Activated T-helper 17 cell treated with anti-CD3 and anti-CD28 coated beads, Interleukin-2, amount 50 U/mL, for 72 hours (primary cell): ENCODE measurements at places on chromosomes 5 and 9.

- no peak for ATAC-seq
- H3K27me3 ChIP-seq = peaks cover 11% of the 10 kb centered on the region
- no peak overlapping the region for H3K4me3 ChIP-seq
- H3K36me3 ChIP-seq = no peaks in the 10 kb centered on the region
Measured at GRCh38 chr9:4086119-4087090, 213.5 kb downstream of the GLIS3 start.

GRCh38 chr5:93053825-93054224, 527.2 kb downstream of the NR2F1-AS1 start:
- H3K4me3 ChIP-seq = no peak overlapping the region
- no peak overlapping the region for H3K27ac ChIP-seq
- ATAC-seq = no peak
- no peaks in the 10 kb centered on the region for H3K4me1 ChIP-seq

- ATAC-seq = no peak
- H3K4me3 ChIP-seq = no peak overlapping the region
- H3K27me3 ChIP-seq = no peaks in the 10 kb centered on the region
- no peak overlapping the region for H3K27ac ChIP-seq
- H3K36me3 ChIP-seq = no peaks in the 10 kb centered on the region
- peaks cover 5% of the 10 kb centered on the region for H3K4me1 ChIP-seq
Measured at GRCh38 chr9:3415906-3416305, 109.9 kb downstream of the RFX3 start.

GRCh38 chr5:79992891-79993657, 2.0 kb upstream of the MTX3 start:
- H3K27ac ChIP-seq = no peak overlapping the region
- peaks cover 21% of the 10 kb centered on the region for H3K36me3 ChIP-seq
- H3K4me3 ChIP-seq = peak overlapping the region; percentile 82

GRCh38 chr5:153629027-153629895, 138.8 kb downstream of the GRIA1 start:
- no peaks in the 10 kb centered on the region for H3K36me3 ChIP-seq
- ATAC-seq = no peak
- H3K4me1 ChIP-seq = no peaks in the 10 kb centered on the region
- no peak overlapping the region for H3K27ac ChIP-seq

GRCh38 chr5:141855265-141856036, 22.8 kb downstream of the PCDH1 start:
- no peak overlapping the region for H3K27ac ChIP-seq
- peaks cover 11% of the 10 kb centered on the region for H3K27me3 ChIP-seq
- ATAC-seq = no peak
- H3K4me3 ChIP-seq = no peak overlapping the region
- H3K36me3 ChIP-seq = no peaks in the 10 kb centered on the region

DNA sequence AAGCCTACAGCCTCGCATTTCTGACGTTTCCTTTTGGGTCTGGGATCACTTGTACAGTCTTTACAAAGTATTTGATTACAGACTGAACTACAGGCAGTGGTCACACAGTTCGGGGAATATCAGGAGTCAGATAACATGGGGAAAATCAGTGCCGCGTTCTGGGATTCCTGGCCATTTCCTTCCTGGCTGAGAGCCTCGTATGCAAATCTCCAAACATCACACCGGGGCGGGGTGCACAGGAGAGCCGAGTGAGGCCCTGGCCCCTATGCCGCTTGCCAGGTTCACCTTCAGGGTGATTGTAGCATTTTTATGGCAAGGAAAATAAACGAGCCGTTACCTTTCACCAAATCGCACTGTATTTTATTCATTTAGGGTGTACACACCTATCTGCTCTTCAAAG, 29.6 kb upstream of the SLC9A3 start:
- no peak for ATAC-seq
- no peak overlapping the region for H3K27ac ChIP-seq
- H3K27me3 ChIP-seq = peaks cover 22% of the 10 kb centered on the region
- H3K4me1 ChIP-seq = no peaks in the 10 kb centered on the region
- no peaks in the 10 kb centered on the region for H3K36me3 ChIP-seq
- H3K4me3 ChIP-seq = no peak overlapping the region

DNA sequence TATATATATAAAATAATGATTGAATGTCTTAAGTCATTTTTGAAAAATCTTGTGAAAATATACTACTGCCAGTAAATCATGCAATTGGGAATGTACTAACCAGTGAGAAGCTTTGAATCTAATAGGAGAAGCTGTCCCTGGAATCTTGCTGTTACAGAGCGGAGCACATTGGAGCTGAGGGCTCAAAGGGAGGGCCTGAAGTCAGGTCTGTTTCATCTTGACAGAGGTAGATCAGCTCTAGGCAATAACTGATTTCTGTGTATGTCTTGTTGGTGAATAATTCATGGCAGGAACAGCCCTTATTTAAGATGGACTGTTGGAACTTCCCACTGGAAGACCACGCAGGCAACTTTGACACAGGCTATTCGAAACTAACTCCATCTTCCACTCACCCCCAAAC, 17.5 kb downstream of the CAMK4 start:
- peaks cover 57% of the 10 kb centered on the region for H3K4me1 ChIP-seq
- peak overlapping the region; percentile 25 for H3K4me3 ChIP-seq
- no peak overlapping the region for H3K27ac ChIP-seq
- ATAC-seq = no peak

GRCh38 chr9:136095070-136096058, at the start of gene NACC2:
Gene NACC2 (minus strand): TSS chr9:136095289. CDS start chr9:136050521, 44,768 bp downstream.
- H3K27me3 ChIP-seq = no peaks in the 10 kb centered on the region
- no peak within 1 kb of the TSS for H3K27ac ChIP-seq
- peaks cover 4% of the 10 kb centered on the region for H3K4me1 ChIP-seq
- ATAC-seq = peak; percentile 59

DNA sequence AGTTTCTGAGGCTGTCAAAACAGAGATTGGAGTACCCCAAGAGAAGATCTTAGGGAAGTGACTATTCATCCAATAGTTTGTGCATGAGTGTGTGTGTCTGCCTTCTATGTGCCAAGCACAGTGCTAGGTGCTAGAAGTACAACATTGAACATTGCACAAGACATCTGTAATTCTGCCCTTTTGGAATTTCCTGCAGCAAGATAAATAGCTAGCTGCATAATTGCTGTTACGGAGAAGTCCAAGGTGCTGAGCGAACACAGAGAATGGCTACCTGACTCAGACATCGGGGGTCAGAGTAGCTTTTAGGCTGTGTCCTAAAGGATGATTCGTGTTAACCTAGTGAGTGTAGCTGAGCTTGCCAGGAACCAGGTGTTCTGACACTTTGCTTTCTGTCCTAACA, 44.8 kb downstream of the PAPPA start:
- H3K27me3 ChIP-seq = peaks cover 7% of the 10 kb centered on the region
- H3K36me3 ChIP-seq = no peaks in the 10 kb centered on the region
- ATAC-seq = no peak
- no peaks in the 10 kb centered on the region for H3K4me1 ChIP-seq
- no peak overlapping the region for H3K4me3 ChIP-seq

GRCh38 chr9:76101947-76102346, 211.5 kb downstream of the PCSK5 start:
- peaks cover 29% of the 10 kb centered on the region for H3K36me3 ChIP-seq
- H3K27ac ChIP-seq = no peak overlapping the region
- no peaks in the 10 kb centered on the region for H3K27me3 ChIP-seq
- ATAC-seq = no peak
- H3K4me1 ChIP-seq = no peaks in the 10 kb centered on the region

- no peak overlapping the region for H3K4me3 ChIP-seq
- no peak for ATAC-seq
- peaks cover 59% of the 10 kb centered on the region for H3K27me3 ChIP-seq
- H3K4me1 ChIP-seq = peaks cover 13% of the 10 kb centered on the region
- no peaks in the 10 kb centered on the region for H3K36me3 ChIP-seq
Measured at GRCh38 chr9:34579104-34579807, 10.3 kb downstream of the CNTFR start.

GRCh38 chr5:154779105-154779504, 23.9 kb downstream of the LARP1 start:
- peak overlapping the region; percentile 74 for H3K27ac ChIP-seq
- no peak for ATAC-seq
- H3K4me3 ChIP-seq = no peak overlapping the region
- no peaks in the 10 kb centered on the region for H3K27me3 ChIP-seq

GRCh38 chr5:173153842-173154241, 9.5 kb downstream of the BNIP1 start:
- H3K27ac ChIP-seq = no peak overlapping the region
- ATAC-seq = no peak
- no peak overlapping the region for H3K4me3 ChIP-seq
- no peaks in the 10 kb centered on the region for H3K27me3 ChIP-seq
- no peaks in the 10 kb centered on the region for H3K4me1 ChIP-seq

DNA sequence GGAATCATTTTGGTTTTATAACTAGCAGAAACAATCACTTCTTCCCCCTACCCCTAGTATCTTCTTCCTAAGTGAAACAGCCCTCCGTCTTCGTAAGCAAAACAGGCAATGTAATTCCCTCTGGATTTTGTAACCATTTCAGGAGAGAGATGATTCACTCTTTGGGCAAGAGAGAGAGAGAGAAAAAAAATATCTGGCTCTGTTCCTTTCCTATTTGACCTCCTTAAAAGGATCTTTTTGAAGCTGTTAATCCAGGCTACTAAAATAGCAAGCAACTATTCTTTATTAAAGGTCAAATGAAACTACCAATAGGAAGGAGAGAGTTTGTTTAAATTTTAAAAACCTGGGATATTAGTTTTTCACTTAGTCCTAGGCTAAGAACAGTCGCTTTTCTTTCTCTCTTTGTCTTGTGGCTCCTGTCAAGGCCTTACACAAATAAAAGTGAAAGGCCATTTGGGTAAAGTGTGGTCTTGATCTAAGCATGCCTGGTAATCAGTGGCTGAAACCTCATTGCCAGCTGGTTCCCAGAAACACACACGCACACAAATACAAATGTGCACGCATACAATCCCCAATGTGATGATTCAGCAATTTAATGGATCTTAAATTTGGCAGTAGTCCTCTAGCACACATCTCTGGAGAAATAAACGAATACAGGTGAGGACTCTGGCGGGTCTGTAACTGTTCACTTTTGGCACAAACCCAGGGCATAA, 70.2 kb downstream of the PRUNE2 start:
- H3K4me1 ChIP-seq = no peaks in the 10 kb centered on the region
- H3K36me3 ChIP-seq = no peaks in the 10 kb centered on the region
- no peak overlapping the region for H3K27ac ChIP-seq
- ATAC-seq = no peak
- H3K4me3 ChIP-seq = no peak overlapping the region
- peaks cover 7% of the 10 kb centered on the region for H3K27me3 ChIP-seq

DNA sequence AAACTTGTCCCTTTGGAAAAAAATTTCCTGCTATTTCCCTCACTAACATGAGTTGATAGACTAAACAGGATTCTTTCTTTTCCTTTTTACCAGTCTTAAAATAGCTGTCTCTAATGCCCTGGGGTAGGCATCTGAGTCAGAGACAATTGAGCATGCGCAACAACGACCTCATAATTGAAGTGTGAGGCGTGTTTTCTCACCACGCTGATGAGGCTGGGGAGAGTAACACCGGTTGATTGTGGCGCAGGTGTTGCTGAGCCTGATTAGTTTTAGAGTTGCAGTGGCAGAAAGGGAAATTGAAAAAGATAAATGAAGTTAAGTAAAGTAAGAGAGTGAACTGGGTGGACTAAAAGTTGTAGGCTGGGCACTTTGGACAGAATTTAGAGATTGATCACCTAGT, 213.7 kb downstream of the TLR4 start:
- no peaks in the 10 kb centered on the region for H3K36me3 ChIP-seq
- no peak overlapping the region for H3K4me3 ChIP-seq
- no peak overlapping the region for H3K27ac ChIP-seq

DNA sequence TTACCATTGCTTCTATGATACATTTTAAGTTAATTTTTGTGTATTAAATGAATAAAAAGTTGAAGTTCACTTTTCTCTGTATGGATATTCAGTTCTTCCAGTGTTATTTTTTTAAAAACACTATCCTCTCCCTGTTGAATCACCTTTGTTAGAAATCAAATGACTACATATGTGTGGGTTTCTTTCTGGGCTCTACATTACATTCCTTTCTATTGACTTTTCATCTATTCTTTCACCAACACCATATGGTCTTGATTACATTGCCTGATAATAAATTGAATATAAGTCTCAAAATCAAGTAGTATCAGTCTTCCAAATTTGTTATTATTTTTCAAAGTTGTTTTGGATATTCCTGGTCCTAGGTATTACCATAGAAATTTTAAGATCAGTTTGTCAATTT, 7.3 kb upstream of the RASEF start:
- ATAC-seq = no peak
- no peak overlapping the region for H3K4me3 ChIP-seq
- no peak overlapping the region for H3K27ac ChIP-seq

- H3K4me3 ChIP-seq = no peak overlapping the region
- H3K27ac ChIP-seq = no peak overlapping the region
- H3K27me3 ChIP-seq = peaks cover 8% of the 10 kb centered on the region
- no peaks in the 10 kb centered on the region for H3K36me3 ChIP-seq
Measured at GRCh38 chr9:14238518-14238917, 75.4 kb downstream of the NFIB start.

- H3K27me3 ChIP-seq = peaks cover 24% of the 10 kb centered on the region
- H3K36me3 ChIP-seq = no peaks in the 10 kb centered on the region
- no peak for ATAC-seq
- H3K27ac ChIP-seq = no peak overlapping the region
Measured at GRCh38 chr5:155189476-155189875, 175.9 kb downstream of the KIF4B start.

DNA sequence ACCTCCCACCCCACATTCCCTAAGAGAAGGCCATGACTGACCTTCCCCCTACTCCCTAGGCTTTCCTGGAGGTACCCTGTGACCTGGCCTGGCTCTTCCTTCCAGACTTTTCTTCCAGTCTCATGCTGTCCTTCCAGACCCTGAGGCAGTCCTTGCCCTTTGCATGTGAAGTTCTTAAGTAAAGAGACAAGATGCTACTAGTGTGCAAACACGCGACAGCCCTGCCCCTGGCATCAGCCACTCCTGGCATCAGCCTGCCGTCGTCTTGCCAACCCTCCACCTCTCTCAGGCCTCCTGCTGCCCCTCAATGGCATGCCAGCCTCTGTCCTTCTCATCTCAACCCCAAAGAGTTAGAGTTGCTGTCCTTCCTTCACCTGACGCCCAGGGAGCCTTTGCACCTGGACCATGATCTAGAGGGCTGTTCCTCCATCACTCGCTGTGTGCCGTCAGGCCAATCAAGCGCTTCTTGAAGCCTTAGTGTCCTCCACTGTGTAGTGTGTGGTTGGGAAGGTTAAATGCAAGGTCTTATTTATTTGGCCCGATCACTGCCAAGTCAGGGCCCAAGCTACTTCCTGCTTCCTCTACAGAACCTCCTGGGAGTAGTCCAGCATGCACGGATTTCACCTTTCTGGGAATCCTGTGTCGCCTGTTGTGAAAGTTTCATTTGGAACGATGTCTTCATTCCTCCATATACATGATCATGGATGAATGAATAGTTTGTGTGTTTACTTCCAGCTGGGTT, 61.9 kb downstream of the WWC1 start:
- no peaks in the 10 kb centered on the region for H3K36me3 ChIP-seq
- no peak overlapping the region for H3K4me3 ChIP-seq
- no peaks in the 10 kb centered on the region for H3K27me3 ChIP-seq
- H3K27ac ChIP-seq = no peak overlapping the region
